ENCODE measurements at places on chromosomes 3 and 15.
A peak's percentile ranks its signal among the peaks of the same experiment; 100 is the strongest.

DNA sequence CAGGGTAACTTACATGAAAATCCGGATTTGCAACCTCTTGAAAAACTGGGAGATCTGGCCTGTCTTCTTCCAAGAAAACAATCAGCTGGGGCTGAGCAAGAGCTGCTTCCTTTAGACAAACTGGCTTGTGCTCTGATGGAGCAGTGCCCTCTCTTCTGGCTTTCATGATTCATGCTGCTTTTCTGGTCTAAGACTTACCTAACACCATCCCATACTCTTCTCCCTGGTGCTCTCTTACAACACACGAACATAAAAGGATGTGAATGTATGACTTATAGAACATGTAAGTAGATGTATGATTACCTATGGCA, 9.9 kb downstream of the TJP1 start:
- DNase-seq, result no peak

GRCh38 chr15:47929138-47929803, 191.5 kb upstream of the SLC24A5 start:
- no peak for DNase-seq

DNA sequence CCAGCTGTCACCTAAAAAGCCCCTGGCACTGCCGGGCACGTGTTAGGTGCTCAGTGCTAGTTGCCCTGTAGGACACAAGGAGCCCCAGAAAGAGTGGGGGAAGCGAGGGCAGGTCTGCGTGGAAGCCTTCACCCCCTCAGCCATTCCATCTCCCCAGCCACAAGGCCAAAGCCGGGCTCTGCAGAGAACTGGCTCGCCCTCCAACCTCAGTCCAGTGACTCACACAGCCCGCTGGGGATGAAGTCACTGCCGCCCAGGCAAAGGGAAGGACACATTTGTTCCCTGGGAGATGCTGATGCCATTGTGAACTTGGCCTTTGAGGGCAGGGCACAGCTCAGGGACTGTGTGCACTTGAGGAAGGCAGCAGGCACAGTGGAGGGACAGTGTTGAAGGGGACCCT, 48.1 kb downstream of the IQSEC1 start:
- no peak for DNase-seq

DNA sequence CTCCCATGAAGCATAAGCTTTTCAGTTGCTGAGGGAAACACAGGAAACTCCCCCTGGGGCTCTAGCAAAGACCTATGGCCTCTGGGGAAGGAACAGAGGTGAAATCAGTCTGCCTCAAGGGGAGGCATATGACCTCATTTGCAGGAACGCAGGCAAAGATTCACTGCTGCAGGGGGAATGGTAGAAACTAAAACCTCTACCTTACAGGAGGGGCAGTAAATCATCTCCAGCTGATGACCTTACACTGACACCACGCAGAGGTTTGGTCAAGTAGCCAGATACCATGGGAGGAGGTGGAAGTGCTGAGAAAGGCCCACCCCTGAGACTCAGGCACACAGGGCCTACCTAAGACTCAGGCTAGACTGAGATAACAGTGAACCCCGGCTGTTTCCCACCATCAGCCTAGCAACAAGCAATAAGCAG, 81.1 kb downstream of the RAD18 start:
- DNase-seq, result no peak

GRCh38 chr3:197847866-197848401, 56.9 kb downstream of the LRCH3 start:
- DNase-seq, result no peak

DNA sequence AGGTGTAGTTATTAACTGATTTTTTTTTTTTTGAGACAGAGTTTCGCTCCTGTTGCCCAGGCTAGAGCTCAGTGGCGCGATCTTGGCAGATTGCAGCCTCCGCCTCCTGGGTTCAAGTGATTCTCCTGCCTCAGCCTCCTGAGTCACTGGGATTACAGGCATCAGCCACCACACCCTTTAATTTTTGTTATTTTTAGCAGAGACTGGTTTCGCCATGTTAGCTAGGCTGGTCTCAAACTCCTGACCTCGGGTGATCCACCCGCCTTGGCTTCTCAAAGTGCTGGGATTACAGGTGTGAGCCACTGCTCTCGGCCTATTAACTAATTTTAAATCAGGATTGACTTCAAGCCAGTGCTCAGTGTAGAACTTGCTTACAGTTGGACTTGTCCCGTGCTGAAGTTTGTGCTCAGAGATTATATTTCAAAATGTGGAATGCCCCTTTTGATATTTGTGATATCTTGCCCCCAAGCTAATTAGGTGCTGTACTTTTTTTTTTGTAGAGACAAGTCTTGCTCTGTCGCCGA, 6.0 kb downstream of the SKIL start:
- no peak for DNase-seq

DNA sequence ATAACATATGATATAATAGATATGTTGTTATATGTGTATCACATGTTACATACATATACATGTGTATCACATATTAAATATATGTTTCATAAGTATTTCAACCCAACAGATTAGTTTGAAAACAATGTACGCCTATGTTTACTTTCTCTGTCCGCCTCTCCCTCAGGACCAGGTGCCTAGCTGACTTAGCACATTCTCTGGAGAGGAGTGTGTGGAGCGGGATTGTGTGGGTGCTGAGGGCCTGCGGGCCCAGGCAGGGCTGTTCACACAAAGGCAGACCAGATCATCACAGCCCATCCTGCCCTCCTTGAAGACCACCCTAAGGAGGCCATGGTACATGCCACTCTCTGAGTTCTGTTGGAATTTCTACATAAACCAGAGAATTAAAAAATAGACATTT, 81.0 kb downstream of the PLXNA1 start:
- DNase-seq, result no peak

DNA sequence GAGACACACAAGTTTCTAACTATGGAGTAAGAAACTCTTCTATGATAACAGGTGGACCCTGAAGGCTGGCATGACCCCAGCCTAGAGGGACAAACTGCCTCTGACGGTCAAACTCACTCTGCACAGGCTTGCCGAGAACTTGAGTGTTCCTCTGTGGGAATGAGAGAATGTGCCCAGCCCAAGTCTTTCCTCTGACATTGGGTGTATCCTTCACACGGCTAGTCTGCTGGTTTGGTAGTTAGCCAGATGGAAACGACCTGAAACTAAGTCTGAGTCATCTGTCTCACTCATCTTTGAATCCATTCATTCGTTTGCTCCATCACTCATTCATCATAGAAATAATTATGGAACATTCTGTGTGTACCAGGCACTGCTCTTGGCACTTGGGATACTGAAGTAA, 198.4 kb downstream of the ATP10A start:
- DNase-seq, result no peak

- no peak for DNase-seq
Measured at GRCh38 chr3:101695779-101696372, 9.4 kb upstream of the RPL24 start.

DNA sequence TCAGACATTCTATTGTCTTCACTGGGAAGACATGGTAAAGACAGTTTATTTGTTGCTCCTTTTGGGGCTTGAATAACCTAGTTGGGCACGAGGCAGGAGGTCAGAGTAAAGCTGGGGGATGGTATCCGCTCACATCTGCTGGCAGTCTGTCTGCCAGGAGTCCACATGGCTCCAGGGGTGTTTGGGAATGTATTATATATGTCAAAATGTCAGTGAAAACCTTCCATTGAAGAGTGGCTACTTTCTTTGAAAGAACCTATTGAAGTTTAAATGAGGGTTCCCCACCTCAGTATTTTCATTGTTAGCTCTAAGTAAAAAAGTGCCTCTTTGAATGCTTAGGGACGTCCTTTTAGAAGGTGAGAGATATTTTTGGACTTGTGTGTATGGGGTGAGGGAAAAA, 68.4 kb downstream of the CLDN11 start:
- no peak for DNase-seq

- no peak for DNase-seq
Measured at GRCh38 chr15:29343229-29343628, 73.6 kb upstream of the NSMCE3 start.

DNA sequence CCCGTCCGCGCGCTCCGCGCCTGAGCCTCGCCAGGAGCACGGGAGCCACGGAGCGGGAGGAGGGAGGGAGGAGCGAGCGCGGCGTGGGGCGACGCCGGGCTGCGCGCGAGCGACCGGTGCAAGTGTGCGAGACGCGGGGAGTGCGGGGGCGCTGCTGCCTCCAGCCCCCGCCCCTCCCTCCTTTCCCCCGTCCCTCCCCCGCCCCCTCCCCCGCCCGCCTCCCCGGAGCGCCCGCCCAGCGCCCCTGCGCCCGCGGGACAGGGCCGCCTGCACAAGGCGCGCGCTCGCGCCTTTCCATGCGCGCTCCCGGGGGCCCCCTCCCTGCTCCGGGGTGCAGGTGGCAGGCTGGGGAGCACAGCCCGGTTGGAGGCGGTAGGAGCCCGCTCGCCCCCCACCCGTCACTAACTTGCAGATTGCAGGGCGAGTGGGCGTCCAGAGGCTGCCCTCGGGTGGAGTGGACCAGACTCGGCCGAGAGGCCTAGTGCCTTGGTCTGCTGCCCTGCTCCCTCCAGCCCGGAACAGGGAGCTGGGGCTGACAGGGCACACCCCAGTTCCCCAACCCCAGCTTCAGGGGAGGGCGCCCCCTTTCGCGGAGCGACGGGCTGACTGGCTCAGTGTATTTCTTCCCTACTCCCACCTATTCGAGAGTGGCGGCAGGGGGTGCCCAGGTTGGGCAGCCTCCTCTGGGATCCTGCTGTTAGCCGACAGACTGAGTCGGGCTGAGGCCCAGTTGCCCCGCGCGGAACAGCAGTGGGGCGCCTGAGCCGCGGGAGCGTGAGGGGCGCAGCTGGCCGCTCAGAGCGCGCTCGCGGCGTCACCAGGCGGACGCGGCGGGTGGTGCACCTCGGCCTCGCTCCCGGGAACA, at the start of gene WNT7A:
TSS of gene WNT7A (minus strand) at position 126 of the 865 bp plus-strand sequence. CDS start 255 bp downstream, outside the sequence.
- DNase-seq, result peak; percentile 61

DNA sequence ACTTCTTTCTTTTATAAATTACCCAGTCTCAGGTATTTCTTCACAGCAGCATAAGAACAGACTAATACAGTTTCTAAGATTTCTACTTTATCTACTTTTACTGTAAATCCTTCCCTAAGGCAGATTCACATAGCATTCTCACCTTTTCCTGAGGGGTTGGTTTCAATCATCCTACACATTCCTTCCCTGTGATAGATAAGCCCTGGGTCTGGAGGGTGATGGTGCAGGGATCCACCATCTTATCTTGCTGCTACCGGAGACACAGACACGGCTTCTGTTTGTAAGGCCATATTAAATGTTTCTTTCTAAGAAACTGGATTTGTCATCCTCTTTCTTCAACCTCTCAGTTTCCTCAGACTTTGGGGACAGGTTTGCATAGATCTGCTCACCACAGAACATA, 6.1 kb downstream of the IQCF5 start:
- no peak for DNase-seq

- DNase-seq, result no peak
Measured at GRCh38 chr3:77040216-77040615, 317 bp downstream of the ROBO2 start.

GRCh38 chr3:102745881-102746280, 311.1 kb downstream of the ZPLD1 start:
- DNase-seq, result no peak

DNA sequence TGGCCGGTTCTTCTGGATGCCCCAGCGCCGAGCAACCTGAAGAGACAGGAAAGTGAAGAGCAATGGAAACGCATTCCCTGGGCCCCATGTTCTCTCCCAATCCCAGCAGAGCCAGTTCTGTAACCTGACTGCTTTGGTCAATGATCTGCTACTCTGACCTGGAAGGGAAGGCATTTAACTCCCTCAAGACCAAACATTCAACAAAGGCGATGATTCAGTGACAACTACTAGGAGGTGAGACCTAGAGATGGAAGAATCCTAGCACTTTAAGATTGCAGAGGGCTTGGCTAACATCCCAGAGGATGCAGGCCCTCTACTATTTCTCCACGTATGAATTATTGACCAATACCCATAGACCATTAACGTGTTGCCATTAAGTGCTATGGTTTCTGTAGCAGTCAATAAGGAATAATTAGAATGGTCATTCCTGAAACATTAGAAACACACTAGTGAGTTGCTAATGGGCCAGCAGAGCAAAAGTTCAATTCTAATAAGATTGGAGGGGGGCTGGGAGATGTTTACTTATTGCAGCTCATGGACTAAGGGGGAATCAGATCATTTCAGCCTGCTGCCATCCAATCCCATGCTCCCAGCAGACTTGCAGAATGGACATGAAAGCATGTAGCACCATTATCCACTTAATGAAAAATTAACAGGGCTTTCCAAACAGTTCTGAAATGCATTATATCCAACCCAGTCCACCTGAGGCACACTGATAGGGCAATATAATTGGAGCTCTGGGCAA, 56.6 kb downstream of the ETV5 start:
- DNase-seq, result no peak

GRCh38 chr15:70252056-70252950, 154.6 kb upstream of the TLE3 start:
- DNase-seq, result no peak

DNA sequence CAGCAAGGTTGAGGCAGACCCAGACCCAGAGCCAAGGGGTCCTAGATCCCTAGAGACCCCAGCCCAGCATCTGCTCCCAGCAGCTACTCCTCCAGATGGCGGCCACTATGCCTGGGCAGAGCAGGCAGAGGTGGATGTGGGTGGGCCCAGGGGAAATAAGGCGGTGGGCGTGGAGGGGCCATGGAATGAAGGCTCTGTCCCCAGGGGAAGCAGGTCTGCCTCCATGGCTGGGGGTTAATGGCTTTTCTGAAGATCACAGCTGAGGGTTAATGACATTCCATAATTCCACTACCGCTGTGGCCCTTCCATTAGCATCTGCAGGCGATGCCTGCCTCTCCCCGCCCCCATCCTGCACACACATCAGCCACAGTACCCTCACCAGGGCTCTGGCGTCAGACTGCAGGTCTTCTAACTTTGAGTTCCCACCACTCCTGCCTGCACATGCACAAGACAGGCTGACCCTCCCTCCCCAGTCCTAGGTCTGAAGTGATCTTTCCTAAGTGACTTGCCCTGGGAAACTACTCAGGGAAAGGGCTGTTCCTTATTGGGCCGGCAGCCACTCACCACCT, 41.2 kb downstream of the CCDC33 start:
- DNase-seq, result no peak

- no peak for DNase-seq
Measured at GRCh38 chr3:154540950-154541604, 111.1 kb upstream of the GPR149 start.

All from stimulated activated CD4-positive, alpha-beta T cell treated with anti-CD3 and anti-CD28 coated beads, Interleukin-12 subunit alpha, Interleukin-12 subunit beta, amount 100 ng/mL, for 4 hours (primary cell).